GOT3 (cell line): ENCODE measurements at places on chromosomes 11 and 22.

DNA sequence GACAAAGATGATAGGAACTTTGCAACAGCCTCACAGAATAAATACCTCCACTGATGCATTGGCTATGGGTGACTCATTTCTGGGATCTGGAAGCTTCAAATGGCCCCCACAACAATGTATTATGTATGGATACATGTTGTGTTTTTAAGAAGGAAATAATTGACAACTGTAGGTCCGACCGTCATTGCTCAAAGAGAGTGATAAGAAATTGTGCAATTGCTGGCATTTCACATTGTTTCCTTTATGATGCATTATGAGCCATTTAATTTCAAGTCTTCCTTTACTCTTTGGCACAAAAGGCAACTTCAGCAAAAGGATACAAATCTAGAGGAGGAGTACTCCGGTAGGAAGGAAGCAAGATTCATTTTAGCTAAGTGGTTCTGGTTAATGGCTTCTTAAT lies 2.0 kb downstream of the ANO3 start:
- DNase-seq, result no peak

DNA sequence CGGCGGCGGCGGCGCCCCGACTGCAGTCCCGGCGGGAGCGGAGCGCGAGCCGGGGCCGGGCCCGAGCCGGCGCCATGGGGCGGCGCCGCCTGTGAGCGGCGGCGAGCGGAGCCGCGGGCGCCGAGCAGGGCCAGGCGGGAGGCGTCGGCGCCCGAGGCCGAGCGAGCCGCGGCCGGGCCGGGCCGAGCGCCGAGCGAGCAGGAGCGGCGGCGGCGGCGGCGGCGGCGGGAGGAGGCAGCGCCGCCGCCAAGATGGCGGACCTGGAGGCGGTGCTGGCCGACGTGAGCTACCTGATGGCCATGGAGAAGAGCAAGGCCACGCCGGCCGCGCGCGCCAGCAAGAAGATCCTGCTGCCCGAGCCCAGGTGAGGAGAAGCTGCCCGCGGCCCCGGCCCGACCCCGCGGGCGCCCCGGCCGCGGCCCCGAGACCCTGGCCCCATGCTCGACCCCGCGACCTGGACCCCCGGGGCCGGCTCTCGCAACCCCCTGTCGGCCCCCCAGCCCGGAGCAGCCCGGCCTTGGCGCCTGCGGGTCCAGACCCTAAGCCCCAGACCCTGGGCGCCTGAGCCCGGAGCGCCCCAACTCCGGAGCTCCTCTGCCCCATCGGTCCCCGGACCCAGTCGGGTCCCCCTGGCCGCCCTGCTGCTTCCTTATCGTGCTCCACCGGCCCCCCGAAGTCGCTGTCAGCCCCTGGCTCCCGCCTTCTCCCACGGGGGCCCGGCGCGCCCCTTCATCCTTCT lies at the start of gene GRK2:
GRK2 (plus strand) TSS at position 25 of the 739 bp plus-strand sequence; CDS start at position 252, 227 bp downstream.
- DNase-seq, result no peak

DNA sequence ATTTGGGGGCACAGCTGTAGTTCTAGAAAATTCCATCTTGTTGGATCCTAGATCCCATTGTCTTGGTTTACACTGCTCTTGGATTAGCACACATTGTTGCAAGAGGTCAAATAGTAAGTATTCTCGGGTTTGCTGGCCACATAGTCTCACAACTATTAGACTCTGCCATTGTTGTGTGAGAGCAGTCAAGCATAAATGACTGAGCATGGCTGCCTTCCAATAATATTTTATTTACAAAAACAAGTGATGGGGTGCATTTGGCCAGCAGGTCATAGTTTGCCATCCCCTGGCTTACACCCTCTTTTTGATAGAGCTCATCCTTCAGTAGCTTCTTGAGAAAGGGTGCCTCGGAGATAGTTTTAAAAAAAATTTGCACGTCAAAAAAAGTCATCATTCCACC lies 77.9 kb upstream of the ALX4 start:
- no peak for DNase-seq

- no peak for DNase-seq
These were observed 157.6 kb downstream of the BLID start for GRCh38 chr11:121958323-121958970.

DNA sequence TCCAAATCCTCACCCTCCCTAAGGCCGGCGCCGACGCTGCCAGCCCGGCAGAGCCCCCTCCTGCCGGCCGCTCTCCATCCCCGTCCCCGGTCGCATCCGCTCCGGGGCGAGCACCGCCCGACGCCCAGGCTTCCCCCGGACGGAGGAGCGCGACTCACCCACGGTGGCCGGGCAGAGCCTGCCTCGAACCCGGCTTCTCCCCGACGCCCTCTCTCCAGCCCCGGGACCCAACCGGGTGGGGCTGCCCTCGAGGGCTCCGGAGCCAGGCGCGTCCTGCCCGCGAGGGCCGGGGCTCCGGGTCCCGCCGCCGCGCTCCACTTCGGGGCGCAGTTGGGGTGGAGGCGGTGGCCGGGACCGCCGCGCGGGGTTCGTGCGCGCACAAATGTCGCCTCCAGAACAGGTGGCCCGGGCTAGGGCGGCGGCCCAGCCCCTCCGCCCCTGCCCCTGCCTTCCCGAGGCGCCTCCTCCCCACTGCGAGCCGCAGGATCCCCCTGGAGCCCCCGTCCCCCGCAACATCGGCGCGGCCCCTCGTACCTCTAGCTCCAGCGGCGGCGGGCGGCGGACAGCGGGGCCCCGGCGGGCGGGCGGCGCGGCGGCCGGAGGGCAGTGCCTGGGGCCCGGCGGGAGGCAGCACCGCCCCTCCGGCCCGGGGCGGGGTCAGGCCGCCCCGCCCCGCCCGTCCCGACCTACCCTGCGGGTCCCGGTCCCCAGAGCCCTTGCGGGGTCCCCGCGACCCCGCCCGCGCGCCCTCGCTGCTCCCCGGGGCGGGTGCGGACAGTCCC lies at the start of gene A4GALT:
A4GALT (minus strand) TSS at position 608 of the 782 bp plus-strand sequence. CDS start 26,919 bp downstream, outside the sequence.
- DNase-seq, result no peak
